AG04450 (cell line): ENCODE measurements at places on chromosomes 5 and 9.

DNA sequence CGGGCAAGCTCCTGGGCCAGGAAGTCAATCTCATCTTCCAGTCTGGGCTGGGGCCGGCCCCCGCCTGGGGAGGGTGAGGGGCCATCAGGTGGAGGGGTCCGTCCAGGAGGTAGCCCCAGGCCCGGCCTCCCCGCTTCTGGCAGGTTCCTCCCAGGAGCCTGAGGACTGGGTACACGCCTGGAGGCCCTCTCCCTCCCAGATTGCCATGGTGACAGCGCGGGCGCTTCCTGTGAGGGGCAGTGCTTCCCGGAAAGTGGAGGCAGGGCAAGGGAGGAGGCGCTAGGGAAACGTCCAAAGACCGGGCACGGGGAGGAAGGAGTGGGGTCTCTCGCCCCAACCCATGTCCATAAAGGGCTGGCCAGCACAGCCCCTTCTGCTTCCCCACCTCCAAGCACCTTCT, 4.9 kb downstream of the NPDC1 start:
- no peak for DNase-seq

GRCh38 chr5:168777651-168778050, 198.5 kb upstream of the PANK3 start:
- DNase-seq, result no peak

DNA sequence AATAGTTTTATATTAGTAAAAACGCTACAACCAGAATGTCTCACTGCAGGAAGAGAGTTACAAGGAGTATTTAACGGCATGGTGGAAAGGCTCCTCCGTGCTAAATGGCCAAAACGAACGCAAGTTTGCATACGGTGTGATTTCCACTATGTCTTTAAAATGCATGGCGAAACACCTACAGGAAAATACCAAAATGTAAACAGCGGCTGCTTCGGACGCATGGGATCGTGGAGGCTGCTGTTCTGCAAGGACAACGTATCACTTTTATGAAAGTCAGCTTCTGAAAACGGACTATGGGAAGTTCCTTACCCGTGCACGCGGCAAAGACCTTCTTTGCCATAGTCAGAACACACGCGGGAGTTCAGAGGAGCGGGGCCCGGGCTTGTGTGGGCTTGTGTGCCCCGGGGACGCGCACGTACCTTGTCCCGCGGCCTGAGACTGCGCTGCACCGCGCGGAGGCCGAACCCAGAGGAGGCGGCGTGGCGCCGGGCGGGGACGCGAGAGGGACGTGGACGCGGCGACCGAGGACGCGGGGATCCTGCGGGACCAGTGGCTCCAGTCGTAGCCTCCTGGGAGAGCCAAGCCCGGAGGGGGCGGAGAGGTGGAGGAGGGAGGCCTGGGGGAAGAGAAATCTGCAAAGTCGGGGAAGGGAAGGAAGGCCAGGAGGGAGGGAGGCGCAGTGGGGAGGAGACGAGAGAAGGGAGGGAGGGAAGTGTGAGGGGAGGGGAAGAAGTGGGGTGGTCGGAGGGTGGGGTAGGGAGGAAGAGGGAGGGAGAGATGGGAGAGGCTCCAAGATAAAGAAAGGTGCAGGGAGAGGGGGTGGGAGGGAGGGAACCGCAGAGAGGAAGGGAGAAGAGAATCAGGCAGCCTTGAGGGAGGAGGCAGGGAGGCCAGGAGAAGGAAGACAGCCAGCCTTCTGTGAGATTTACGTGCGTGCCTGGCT, at the start of gene CMBL:
Gene CMBL (minus strand): TSS at position 697 of the 943 bp plus-strand sequence. CDS start 17,140 bp downstream, outside the sequence.
- DNase-seq, result no peak

DNA sequence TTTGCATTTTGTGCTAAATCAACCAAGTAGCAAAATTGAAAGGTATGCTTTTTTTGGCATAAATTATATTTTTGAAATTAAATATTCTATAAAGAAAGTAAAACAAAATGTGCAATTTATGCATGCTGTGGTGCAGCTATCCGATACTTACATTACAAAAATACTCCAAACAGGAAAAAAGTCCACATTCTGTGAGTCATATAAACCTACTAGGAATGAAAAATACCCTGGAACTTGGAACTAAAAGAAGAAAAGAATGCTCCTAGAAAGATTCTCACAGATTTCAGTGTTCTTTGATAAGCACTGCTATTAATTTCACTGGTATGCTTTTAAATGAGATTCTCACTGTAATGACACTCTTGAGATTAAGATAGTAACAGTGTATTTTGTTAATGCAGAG, 92.6 kb downstream of the OSMR start:
- peak; percentile 4 for DNase-seq

DNA sequence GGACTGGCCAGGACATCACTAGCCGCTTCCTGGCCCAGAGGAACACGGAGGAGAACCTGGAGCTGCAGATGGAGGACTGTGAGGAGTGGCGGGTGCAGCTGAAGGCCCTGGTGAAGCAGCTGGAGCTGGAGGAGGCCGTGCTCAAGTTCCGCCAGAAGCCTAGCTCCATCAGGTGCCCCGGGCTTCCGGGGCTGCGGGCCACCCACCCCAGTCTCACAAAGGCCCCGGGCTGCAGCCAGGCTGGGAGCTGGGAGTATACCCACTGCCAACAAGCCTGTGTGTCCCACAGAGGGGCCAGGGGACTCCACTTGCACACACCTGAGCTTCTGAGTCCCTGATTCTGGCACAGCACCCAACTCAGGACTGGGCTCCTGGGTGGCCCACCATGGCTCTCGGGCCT, 1.7 kb upstream of the RABL6 start:
- no peak for DNase-seq

DNA sequence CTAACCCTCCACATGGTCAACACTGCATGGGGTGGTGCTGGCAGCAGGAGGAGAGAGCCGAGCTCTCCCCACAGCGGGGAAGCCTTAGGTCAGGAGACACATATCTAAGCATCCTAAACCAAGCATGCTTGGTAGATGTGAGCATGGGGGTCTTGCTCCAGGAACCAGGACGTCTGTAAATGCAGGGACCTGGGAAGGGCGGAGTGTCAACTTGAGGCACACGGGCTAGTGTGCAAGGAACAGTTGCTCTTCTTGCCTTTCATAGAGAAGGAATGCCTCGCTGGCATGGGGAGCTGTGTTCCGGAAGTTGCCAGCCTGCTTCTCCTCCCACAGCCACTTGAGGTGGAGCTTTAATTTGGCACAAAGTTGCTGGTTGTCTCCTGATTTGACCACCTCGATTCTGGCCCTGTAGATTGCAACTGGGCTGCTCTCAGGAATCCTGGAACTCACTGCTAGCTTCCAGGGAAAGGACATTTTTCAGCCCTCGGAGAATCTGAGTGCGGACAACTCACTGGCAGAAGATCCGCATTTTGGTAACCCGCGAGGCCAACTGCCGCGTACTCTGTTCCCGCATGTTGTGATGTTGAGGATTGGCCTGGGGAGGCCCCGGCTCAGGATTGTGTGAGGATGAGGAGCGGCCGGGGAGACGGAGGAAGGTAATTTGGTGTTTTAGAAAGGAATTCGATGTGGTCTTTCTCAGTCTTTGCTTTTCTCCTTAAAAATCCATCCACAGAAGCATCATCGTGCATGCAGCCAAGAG, 370.3 kb upstream of the IRX1 start:
- DNase-seq, result no peak
